ENCODE measurements at places on chromosomes 11 and 22.

DNA sequence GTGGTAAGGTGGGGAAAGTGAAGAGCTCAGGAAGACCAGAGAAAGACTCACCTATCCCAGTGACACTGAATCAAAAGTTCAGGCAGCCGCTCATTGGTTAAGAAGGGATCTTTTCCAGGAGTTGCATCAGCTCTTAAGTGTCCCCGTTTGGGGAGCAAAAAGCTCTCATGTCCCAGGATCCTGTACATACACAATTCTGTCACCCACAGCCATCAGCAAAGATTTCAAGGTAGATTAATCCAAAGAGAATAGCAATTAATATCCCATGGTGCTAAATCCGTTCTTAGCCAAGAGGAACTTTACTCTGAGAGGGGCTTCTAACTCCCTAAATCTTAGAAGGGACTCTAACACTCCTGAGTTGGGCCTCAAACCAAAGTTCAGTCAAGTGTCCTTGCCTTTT lies 19.3 kb downstream of the FOLR3 start:
- no peak overlapping the region for H3K27ac ChIP-seq
- no peak overlapping the region for H3K4me3 ChIP-seq
- no peaks in the 10 kb centered on the region for H3K4me1 ChIP-seq
- H3K27me3 ChIP-seq, result peaks cover 2% of the 10 kb centered on the region
- DNase-seq, result no peak

- no peak for DNase-seq
- H3K4me3 ChIP-seq, result no peak overlapping the region
These were observed 60.1 kb downstream of the PARVB start for GRCh38 chr22:44084044-44084772.

DNA sequence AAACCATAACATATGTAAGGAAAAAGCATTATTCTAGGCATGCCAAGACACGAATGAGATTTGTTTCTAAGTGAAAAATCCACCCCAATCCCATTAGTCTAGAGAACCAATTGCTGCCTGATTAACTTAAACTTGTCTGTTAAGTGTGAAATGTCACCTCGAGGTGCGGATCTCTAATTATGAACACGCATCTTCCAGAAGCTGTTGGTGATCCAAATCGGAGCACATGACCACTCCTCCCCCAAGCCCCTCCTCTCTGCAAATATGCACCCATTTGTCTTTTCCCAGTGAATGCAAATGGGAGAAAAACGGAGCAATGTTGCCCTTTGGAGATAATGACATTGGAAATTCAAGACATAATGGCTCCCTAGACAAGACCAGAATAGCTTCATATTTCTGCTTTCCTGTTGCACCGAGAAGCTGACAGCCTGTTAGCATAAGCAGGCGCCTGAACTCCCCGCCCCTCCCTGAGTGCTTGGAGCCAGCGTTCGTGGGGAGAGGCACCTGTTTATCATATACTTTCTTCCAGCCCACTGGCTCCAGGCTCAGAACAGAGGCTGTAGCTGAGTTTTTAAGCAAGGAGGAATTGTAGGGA lies 6.0 kb upstream of the FXYD6 start:
- no peak for DNase-seq
- peaks cover 12% of the 10 kb centered on the region for H3K27me3 ChIP-seq
- no peaks in the 10 kb centered on the region for H3K4me1 ChIP-seq
- H3K27ac ChIP-seq, result no peak overlapping the region

DNA sequence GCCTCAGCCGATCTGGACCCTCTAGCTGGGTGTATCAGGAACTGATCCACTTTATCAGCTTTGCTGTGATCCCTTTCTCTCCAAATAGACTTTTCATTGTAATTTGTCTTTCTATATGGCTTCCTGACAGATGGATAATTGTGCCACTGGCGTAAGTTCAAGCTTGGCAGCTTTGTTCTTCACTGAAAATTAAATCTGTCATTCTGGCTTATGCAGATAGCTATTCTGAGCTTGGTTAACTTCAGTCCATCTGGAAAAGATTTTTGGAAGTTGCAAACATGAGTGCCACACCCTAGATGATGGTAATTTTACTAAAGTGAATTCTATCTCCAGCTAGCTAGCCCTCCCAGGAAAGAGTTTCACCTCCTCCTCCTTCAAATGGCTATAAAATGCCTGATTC lies 8.1 kb downstream of the OR5A2 start:
- H3K27me3 ChIP-seq, result peaks cover 22% of the 10 kb centered on the region
- no peak overlapping the region for H3K27ac ChIP-seq
- no peak overlapping the region for H3K4me3 ChIP-seq
- DNase-seq, result no peak
- H3K4me1 ChIP-seq, result peaks cover 9% of the 10 kb centered on the region
